ENCODE measurements at places on chromosomes 2 and 18.

DNA sequence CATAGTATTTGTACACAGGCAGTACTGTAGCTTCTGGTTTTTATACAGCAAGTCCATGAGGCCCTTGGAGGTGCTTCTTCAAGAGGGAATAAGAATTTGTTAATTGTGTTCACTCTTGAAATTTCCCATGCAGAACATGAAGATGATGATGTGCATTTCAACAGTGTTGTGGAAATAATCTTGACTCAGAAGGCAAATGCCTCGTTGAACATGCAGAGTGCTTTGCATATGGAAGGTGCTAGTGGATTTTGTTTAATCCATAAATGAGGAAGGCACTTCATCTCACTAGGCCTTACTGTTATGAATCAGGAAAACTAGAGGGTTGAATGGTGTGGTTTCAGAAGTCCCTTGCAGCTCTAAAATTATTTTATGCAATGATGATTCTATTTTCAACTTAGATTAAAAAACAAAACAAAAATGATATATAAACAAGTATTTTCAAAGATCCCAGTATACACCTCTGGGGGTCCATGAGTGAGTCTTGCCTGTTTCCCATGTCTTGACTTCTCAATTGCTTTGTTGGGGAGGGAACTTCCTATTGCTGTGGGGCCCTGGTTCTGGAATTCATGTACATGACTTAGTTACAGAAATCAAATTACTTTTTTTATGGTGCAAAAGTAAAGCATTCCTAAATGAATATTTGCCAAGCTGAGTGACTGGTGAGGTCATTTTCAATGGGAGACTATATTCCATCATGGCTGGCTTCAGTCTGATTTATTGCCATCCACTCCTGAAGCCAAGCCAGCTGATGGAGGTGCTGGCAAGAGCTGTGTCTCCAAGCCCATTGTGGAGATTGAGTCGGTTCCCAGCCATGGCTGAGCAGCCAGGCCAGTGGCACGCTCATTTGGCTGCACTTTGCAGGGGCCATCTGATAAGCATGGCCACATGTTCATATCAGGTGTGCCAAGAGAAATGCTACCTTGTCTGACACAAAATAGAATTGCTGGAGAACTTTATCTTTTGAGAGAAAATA, 56.5 kb downstream of the MGAT5 start:
- no peak for DNase-seq

DNA sequence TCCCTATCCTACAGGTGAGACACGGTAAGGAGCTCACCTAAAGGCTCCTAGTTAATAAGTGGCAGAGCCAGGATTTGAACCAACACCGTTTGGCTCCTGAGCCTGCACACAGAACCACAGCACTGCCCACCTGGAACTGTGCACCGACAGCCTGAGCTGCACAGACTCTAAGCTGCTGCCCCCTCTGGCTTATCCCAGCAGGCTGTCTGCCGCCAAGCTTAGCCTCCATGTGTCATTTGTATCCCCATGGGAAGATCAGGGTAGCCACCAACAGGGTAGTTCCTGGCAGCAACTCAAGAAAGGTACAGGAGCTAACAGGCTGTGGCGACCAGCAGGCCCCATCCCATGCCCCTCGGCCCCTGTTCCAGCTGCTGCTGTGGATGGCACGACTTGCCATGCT, 135.7 kb downstream of the LRRC30 start:
- no peak for DNase-seq

GRCh38 chr2:169348321-169349024, 13.9 kb downstream of the LRP2 start:
- no peak for DNase-seq

DNA sequence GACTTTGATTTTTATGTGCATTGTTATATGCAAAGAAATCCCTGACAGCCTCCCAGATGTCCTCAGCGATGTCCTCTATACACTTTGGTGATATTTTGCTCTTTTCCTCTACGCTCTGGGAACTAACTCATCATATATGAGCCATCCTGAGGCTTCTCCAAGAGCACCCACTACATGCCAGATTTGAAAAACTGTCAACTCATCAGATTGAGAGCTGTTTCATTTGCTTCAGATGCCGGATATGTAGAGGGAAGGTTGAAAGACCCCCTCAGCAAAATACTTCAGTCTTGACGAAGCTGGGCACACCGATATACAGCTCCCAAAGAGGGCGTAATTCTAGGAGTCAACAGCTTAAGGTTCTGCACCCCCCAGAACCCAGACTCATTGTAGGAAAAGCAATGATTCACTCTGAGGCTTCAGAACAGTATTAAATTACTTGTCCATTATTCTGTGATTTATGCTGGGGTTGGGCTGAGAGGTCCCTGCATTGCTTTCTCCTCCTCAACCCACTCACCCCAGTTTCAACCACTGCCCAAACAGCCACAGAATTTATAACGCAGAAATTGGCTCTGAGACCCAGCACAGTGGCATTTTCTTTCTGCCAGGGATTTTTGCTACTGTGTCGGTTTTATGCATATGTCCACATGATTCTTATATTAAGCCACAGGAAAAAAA, 341.8 kb downstream of the ALK start:
- DNase-seq: no peak

- DNase-seq: no peak
Measured at GRCh38 chr2:205889114-205889513, 196.9 kb downstream of the INO80D start.

- DNase-seq: no peak
Measured at GRCh38 chr2:110848071-110848470, 115.7 kb downstream of the ACOXL start.

DNA sequence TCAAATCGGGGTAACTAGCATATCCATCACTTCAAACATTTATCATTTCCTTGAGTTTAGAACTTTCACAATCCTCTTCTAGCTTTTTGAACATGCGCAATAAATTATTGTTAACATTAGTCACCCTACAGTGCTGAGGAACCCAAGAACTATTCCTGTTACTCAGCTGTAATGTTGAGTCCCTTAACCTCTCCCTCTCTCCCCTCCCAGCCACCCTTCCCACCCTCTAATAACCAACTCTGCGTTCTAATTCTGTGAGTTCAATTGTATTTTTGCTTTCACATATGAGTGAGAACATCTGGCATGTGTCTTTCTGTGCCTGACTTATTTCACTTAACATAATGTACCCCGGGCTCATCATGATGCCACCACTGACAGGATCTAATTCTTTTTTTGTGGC, 78.6 kb upstream of the RANBP2 start:
- DNase-seq: no peak

- DNase-seq: no peak
Measured at GRCh38 chr2:119464981-119465380, 33.3 kb downstream of the TMEM37 start.

DNA sequence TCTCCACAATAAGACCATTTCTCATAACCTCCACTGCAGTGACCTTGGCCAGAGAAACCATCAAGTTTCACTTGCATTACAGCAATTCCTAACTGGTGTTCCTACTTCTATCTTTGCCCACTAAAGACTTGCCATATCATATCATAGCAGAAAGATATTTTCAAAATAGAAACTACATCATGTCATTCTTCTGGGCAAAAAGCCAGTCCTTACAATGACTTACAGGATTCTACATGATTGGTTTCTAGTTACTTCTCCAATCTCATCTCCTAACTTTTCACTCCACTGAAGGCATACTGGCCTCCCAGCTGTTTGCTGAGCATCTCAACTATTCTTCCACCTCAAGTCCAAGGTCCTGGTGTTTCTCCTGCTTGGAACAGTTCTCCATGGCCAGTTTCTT, 151.4 kb downstream of the HNMT start:
- no peak for DNase-seq

- DNase-seq: peak; percentile 43
Measured at GRCh38 chr2:234678711-234679110, 181.8 kb upstream of the ARL4C start.

DNA sequence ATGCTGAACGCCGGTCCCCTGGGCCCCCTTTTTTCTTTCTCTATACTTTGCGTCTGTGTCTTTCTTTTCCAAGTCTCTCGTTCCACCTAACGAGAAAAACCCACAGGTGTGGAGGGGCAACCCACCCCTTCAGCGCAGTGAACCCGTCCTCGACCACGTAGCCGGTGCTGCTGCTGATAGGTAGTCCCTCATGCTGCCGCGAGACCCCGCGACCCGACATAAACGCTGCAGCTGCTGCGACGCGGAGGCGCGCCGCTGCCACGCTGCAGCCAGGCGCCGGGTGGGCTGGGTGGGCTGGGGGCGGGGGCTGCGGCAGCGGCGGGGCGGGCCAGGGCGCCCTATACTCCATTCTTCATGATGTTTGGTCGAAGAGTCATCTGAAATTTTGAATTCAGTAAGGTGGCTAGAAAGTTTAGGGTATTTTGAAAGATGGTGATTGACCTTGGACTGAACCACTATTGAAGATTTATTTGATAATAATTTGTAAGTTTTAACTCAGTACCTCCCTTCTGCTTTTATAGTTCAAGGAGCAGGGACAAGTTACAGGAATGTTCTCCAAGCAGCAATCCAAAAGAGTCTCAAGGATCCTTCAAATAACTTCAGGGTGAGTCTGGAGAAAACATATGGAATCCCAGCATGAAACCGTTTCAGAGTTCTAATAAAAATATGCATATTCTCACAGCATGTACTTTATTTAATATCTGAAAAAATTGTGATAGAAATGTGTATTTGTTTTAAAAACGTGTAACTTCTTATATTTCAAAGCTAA, 24.1 kb downstream of the CFLAR start:
- no peak for DNase-seq

GRCh38 chr18:25827961-25828561, 262.4 kb downstream of the SS18 start:
- DNase-seq: no peak

- no peak for DNase-seq
Measured at GRCh38 chr2:79980816-79981215, 323.7 kb downstream of the LRRTM1 start.

GRCh38 chr2:56088411-56088810, 95.4 kb upstream of the CCDC85A start:
- no peak for DNase-seq

DNA sequence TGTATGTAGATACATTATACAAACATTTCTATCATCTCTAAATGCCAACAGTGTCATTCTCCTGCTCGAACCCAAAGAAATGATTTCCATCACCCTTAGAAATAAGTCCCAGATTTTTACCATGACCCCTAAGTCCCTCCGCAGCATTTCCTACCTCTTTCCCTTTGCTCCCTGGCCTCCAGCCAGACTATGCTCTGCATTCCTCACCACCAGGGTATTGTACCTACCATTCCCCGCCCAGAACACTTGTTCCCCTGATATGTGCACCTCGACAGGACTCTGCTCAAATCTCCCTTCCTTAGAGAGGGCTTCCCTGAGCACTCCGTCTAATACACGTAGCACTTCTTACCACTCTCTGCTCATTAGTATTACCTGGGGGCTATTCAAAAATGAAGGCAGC, 630.2 kb downstream of the ARHGAP15 start:
- DNase-seq: no peak

GRCh38 chr2:190663348-190663747, 14.5 kb downstream of the NAB1 start:
- DNase-seq: no peak

DNA sequence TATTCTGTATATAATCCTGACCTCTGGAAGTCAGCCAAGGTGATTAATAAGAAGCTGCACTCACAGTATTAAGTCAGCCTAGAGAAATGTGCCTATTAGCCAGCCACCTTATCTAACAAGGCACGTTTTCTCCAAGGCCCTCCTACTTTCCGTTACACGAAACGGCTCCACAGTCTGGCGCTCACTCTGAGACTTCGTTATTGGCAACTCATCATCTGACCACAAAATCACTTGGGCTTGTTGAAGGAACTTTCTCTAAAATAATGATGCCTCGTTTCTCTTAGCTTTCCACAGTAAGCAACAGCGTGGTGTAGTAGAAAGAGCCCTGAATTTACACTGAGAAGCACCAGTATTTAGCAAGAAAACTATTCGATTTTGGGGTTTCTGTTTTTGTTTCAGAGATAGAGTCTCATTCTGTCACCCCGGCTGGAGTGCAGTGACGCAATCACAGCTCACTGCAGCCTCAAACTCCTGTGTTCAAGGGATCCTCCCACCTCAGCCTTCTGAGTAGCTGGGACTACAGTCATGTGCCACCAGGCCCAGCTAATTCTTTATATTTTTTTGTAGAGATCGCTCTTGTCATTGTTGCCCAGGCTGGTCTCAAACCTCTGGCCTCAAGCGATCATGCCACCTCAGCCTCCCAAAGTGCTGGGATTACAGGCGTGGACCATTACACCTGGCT, 53.6 kb upstream of the SLC14A1 start:
- no peak for DNase-seq

GRCh38 chr2:197306696-197307040, 3.9 kb downstream of the ANKRD44 start:
- no peak for DNase-seq
